ENCODE measurements at places on chromosomes 2 and 18.

DNA sequence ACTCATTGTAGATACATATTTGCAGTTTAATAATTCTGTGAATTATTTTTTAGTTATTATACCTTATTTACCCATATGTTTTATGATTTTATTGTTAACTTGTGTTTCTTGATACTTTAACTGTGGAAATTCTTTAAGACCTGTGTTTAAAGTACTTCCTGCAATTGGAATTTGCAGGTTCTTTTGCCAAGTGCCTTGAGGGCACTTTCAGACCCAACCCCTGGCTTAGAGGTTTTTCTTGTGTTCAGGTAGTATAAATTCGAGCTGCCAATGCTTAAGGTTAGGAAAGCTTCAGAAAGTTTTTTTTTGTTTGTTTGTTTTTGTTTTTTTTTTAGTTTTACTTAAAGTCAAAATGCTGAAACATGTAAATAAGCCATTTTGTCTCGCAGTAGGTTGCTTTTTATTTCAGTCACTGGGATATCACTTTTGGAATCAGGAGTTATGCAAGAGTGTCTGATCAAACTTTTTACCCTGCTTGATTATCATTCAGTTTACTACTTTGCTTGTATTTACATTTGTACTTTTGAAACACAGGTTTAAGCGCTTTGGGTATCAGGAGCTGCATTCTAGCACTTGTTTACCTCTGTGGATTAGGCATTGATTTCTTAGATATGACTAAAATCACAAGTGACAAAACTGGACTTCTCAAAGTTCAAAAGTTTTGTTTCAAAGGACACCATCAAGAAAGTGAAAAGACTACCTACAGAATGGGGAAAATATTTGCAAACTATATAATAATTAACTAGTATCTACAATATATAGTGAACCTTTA lies 31.8 kb downstream of the TDRD15 start:
- no peak for DNase-seq

GRCh38 chr2:202025816-202026215 lies 7.8 kb upstream of the FZD7 start:
- DNase-seq, result no peak

GRCh38 chr18:22267697-22268096 lies 98.3 kb downstream of the GATA6 start:
- no peak for DNase-seq

DNA sequence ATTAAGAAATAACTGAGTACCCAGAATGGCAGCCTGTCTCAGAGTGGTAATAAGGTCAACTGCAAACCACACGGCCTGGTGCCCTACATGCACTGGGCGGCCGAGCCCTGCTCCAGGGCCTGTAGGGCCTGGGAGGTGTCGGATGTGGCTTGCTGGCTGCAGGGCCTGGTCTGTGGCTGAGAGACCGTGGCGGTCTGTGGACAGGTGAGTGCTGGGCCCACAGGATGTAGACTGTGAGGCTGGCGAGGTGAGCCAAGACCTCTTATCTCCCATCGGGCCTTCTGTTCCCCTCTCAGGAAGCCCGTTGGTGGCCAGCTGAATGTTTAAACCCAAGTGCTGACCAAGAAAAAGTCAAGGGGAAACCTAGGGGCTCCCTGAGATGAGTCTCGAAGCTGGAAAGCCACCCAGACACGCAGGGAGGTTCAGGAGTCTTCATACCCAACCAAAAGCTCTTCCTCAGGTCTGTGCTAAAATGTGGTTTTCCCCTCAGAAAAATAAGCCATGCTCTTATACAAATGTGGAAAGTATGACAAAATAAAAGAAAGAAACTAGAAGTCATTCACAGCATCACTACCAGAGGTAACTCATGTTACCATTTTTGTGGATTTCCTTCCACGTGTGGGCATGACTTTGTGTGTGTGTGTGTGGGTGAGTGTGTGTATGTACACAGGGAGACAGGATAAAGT lies 47.7 kb upstream of the CTDP1 start:
- no peak for DNase-seq

- no peak for DNase-seq
Observed at GRCh38 chr18:9081940-9082339, 20.6 kb upstream of the NDUFV2 start.
